ENCODE measurements at places on chromosomes 5 and 9. TPM values are rescaled to one million over a fixed set of nuclear protein-coding genes. Genes with fewer than 3 reads are reported as not detected.

The HMCN2 gene
- total RNA-seq: 0.20 TPM

- no peak for DNase-seq
Observed at GRCh38 chr9:104738452-104738851, 9.0 kb upstream of the NIPSNAP3A start.

The TRIM7 gene
- 15.6 TPM for total RNA-seq

GRCh38 chr5:17831279-17831678 is 197.0 kb downstream of the TAF11L14 start:
- DNase-seq: no peak

DNA sequence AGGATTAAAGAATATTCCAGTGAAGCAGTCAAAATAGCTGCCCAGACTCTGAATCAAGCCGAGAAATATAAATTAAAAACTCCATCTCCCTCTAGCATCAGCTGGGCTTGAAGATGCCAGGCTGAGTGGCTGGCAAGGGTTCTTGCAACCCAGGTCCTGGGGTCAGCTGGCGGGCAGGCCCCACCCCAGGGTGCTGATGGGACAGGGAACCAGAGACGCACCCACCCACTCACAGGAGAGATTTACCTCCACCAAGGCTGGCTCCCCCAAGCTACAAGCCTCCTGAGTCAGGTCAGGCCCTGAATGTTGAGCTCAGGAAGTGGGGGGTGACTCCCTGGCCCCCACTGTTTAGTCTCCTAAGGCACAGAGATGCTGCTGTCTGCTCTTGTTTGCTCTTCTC is 83.9 kb upstream of the HSPA9 start:
- DNase-seq: no peak

Data from MG63 (cell line).